Endothelial cell (in vitro differentiated cells): ENCODE measurements at places on chromosomes 1 and 21. TPM values are rescaled to one million over a fixed set of nuclear protein-coding genes. Genes with fewer than 3 reads are reported as not detected.
A peak's percentile ranks its signal among the peaks of the same experiment; 100 is the strongest.

GRCh38 chr1:43978264-43978550 is 803 bp upstream of the B4GALT2 start:
- DNase-seq = no peak

DNA sequence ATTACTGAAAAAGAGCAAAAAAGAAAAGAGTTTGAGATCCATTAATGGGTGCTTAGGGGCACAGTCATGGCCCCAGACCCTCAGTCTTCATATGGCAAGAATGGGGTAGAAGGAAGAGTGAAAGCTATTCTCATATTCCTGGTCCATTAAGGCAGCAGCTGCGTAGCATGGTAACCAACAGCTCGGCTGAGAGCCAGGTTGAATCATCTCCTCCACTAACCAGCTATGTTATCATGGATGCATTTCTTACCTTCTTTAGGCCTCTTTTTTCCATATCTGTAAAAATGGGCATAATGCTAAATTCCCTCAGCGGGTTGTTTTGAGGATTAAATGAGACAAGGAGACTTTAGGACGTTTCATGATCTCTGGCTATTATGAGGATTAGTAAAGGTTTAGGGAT is 15.0 kb upstream of the SARS1 start:
- no peak for DNase-seq

DNA sequence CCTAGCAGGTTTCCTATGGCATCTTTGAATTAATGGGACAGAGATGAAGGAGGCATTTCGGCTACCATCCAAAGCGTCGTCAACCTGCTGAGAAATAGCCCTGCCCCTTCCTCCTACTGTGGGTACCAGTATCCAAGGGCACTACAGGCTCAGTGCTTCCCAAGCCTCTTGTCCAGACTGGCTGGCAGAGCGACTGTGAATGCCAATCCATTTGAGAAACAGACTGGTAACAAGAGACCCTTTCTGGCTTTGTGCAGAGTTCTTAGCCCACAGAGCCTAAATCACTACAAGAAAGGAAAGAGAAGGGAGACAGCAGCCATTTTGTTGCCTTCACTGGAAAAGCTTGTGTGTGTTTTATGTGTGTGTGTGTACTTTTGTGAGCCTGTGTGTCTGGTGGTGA is 115.5 kb downstream of the HMGB4 start:
- DNase-seq = no peak

DNA sequence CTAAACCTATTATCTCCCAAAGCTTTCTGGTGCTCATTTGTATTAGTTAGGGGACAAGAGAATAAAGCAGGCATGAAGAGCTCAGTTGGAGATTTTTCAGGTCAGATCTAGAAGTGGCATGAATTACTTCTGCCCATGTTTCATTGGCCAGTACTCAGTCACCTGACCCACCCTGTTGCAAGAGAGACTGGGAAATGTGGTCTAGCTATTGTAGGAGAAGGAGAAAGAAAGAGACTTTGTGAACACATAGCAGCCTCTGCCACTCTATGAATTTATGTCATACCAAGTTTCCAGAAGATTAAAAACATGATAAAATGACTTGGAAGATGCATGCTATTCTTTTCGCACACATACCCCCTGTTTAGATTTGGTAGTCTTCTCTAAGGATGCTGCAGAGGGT is 302.3 kb upstream of the RUNX1 start:
- DNase-seq = no peak

DNA sequence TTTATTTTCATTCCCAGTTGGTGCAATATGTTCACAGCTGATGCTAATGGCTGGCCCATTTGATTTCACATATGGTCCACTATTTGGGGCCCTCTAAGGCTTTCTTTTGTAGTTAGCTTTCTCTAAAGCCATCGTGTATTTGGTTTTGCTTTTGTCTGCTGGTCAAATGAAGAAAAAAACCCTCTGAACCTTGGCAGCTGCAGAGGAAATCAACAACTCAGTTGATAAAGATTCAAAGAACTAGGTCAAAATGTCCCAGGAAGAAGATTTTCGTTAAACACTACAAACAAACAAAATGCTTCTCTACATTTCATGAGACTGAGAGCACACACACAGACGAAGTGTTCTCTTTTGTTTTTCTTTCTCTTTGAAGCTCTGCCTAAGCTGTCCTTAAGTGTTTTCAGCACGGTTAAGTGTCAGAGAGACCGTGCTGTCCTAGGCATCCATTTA is 655.0 kb downstream of the RWDD3 start:
- no peak for DNase-seq

DNA sequence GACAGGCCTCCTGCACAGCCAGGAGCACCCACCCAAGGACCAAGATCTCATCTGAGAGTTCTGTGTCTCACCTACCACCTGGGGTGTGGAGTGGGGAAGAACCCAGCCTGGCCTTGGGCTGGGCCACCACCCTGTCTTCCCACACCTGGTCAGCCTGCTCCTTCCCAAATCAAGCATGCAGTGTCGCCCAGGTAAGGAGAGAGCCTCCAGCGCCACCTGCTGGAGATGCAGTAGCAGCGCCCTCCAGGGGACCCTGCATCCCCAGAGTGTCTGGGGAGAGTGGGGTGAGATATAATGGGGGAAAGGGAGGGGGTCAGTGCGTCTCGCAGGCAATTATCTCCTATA is 32.3 kb downstream of the KIAA2013 start:
- peak; percentile 74 for DNase-seq

- DNase-seq = no peak
Observed at GRCh38 chr21:41399246-41399800, 26.7 kb upstream of the MX1 start.

GRCh38 chr1:7093297-7093696 is 308.0 kb downstream of the CAMTA1 start:
- no peak for DNase-seq

GRCh38 chr1:8679929-8680663 is 137.3 kb downstream of the RERE start:
- no peak for DNase-seq

GRCh38 chr1:46535063-46535462 is 16.4 kb downstream of the KNCN start:
- peak; percentile 58 for DNase-seq

- peak; percentile 70 for DNase-seq
Observed at GRCh38 chr1:64469977-64470664, at the start of gene CACHD1. Gene CACHD1 (plus strand): TSS chr1:64470129. CDS start chr1:64470745, 616 bp downstream.

- DNase-seq = peak; percentile 7
Observed at GRCh38 chr1:113905435-113905861, 322 bp downstream of the DCLRE1B start.

DNA sequence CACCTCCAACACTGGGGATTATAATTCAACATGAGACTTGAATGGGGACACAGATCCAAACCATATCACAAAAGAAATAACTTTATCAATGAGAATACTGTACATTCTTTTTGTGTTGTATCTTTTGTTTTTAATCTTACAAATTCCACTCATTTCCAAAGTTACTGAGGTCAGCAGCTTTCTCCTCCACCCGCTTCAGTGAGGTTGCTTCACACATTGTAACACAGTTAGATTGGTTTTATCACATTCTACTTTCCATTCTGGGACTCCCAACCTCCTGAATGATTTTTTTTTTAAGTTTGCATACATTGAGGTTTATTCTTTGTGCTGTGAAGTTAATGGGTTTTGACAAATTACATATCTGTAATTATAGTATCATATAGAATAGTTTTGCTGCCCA is 43.8 kb downstream of the DDAH1 start:
- no peak for DNase-seq

GRCh38 chr1:6495041-6495441 is 3.6 kb upstream of the PLEKHG5 start:
- no peak for DNase-seq

The HIVEP3 gene
- 8.9 TPM for total RNA-seq

The GMEB1 gene
- 22.7 TPM for total RNA-seq

The LORICRIN gene
- not detected for total RNA-seq

The GBP5 gene
- total RNA-seq = 2.6 TPM

The CELA2B gene
- total RNA-seq = not detected

The CACNA1E gene
- 0.31 TPM for total RNA-seq

The GUCA2A gene
- not detected for total RNA-seq

The MCOLN2 gene
- 0.64 TPM for total RNA-seq

The OR2T11 gene
- total RNA-seq = not detected

The RHEX gene
- not detected for total RNA-seq

The AKR7A3 gene
- total RNA-seq = 1.1 TPM
